T-helper 17 cell (primary cell): ENCODE measurements at places on chromosomes 1 and 21.

DNA sequence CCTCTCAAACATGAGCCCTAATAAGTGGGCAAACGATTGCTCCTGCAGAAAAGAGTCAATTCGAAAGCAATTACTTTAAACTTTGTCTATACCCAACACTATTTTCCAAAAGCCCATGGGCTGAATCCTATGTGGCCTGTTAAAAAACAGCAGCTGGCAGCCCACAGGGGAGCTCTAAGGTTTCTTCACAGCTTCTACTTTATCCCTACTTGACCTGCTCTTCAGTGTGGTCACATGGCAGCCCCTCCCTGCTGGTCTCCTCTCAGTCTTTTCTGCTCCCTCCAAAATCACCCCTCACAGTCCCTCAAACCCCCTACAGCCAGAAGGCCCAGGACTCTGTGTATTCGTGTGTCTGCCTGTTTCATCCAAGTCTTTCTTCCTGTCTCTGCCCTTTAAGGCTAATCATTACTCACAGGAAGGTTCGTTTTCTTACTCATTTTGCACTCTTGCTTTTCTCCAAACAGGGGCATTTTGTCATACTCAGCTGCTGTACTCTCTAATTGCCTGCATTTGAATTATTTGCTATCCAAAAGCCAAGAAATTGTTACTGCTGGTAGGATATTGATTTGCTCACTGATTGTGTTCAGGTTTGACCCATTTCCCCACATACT lies 62.4 kb upstream of the FAM3B start:
- DNase-seq: no peak

GRCh38 chr1:17636612-17637011 lies 97.1 kb downstream of the ARHGEF10L start:
- DNase-seq: no peak

DNA sequence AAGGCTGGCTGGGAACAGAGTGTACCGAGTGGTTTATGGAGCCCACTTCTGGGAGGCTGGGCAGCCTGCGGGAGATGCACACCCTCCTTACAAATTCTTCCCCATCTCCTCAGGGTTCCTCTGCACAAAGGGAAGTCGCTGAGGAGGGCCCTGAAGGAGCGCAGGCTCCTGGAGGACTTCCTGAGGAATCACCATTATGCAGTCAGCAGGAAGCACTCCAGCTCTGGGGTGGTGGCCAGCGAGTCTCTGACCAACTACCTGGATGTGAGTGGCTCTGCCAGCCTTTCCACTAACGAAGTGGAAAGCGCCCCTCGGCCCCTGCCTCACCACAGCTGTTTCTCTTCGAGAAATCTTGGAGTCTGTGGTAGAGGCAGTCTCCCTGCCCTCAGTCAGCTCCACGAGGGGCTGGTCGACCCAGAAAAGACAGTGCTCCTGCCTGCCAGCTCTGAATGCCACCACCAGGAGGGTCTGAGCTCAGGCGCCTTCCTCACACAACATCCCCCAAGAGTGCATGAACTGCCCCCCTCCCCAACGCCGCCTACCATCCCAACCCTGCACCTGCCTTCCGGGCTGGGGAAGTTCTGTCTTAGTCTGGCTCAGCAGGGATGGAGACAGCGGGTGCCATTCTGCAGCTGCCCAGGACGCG lies 31.8 kb downstream of the PROK1 start:
- DNase-seq: no peak

GRCh38 chr21:38351961-38352521 lies 95.2 kb downstream of the KCNJ15 start:
- no peak for DNase-seq

DNA sequence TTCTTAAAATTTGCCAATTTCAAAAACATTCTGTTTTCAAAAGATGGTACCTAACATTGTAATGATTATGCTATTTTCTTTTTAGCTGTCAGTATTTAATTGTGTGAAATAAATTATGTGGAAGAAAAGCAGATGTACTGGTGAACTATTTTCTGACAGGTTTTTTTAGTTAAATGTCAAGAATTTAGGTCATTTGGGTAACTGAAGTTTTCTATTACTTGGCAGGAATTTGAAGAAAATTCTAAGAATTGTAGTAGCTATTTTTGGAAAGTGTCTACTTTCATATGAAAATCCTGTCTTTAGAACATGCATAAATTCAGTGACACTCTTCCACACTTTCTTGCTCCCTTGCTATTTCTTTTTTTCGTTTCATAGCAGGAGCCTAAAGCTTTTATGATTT lies 28.5 kb upstream of the PTPRC start:
- no peak for DNase-seq

- DNase-seq: no peak
Measured at GRCh38 chr1:32859915-32860314, 10.8 kb downstream of the FNDC5 start.

DNA sequence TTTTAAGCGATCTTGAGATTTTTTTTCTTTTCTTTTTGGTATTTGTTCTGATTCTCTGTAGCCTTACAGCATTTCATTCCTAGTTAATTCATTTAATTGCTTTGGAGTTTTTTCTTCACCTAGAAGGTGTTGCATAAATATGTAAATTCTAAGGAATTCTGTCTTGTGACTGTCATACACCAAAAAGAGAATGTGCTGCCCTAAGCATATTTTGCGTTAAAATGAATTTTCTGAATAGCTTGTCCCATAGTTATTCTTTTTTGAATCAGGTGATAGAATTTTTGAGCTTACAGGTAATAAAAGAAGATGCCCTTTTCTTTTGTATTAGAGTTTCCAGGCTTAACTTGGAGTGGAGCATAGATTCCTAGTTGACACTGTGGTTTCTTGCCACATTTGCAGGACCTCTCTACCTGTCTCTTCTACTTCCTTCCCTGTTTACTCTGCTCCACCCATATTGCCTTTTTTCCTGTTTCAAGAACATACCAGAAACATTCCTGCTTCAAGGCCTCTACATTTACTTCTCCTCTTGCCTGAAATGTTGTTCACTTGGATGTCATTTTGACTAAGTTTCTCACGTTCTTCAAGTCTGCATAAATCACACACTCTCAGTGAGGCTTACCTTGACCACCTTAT lies 53.2 kb downstream of the KIF1B start:
- DNase-seq: no peak

DNA sequence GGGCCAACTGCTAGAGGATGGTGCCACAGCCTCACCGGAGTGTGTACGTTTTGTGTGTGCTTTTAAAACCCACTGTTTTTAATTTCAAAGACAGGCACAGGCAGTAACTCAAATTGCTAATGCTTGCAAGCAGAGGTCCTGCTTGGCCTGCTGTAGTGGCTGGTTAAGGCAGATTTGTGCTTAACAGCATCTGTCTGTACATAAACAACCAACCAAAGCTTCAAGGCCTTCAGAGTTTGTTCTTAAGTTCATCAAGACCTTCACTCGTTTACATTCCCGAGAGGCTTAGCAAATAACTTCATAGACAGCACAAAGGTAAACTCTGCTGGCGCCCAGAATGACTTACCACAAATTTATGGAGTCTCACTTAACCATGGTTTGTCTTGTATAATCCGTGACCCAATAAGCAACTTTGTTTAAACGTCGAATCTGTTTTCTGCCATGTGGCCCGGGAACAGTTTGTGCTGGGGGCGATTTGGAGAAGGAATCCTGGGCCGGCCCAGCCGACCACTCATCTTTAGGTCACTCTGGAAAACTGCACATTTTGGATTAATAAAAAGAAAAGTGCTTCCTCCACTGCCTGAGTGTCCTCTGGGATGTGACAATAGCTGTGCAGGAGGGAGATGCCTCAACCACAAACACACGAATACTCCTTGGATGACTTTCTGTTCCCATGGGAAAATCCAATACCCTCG lies 58.1 kb downstream of the CAPZB start:
- DNase-seq: no peak

GRCh38 chr21:14046401-14046800 lies 164.4 kb downstream of the LIPI start:
- DNase-seq: no peak

GRCh38 chr1:228238007-228238406 lies 30.2 kb downstream of the OBSCN start:
- DNase-seq: no peak

DNA sequence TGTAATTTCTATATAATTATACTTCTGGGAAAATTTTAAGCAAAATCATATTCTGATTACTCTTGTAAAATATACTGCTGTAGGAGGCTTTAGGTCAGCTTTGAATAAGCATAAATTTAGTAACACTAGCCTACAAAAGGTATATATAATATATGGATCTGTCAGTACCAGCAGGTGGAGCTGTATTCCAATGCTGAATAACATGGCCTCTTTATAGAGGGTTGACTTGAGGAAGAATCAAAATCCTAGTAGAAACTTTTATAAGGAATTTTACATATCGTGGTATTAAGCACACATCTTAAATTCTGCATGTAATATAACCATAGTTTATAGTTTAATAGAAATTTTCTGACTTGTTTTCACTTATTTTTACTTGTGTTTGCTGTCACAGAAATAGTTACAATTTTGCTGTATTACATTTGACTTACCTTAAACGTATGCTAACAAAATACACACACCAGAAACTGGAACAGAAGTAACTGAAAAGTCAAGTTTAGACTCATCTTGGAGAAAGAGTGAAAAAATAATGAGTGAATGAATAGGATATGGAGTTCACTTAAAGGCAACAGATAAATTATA lies 79.3 kb downstream of the HMCN1 start:
- no peak for DNase-seq

GRCh38 chr1:227901906-227902640 lies 45.7 kb downstream of the WNT9A start:
- no peak for DNase-seq

- DNase-seq: no peak
Measured at GRCh38 chr1:226108935-226109828, 46.7 kb downstream of the H3-3A start.

DNA sequence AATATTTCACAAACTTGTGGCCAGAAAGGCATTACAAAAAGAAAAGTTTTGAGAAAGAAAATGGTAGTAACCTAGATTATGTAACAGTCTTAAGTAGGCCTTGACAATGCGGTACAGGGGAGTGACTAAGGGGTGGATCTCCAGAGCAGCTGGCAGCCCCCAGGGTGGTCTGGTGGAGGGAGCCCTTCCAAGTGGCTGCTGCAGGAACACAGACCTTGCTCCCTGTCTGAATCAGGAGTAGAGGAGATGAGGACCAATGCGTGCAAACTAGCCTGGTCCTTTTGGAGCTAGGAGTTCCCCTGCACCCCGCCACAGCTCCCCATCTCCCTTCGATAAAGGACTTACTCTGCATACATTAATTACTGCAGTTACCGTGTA lies 189.0 kb downstream of the NFIA start:
- no peak for DNase-seq

GRCh38 chr1:175540896-175541645 lies 202.3 kb downstream of the TNR start:
- DNase-seq: no peak

GRCh38 chr1:85697895-85698294 lies 10.3 kb downstream of the ZNHIT6 start:
- no peak for DNase-seq

DNA sequence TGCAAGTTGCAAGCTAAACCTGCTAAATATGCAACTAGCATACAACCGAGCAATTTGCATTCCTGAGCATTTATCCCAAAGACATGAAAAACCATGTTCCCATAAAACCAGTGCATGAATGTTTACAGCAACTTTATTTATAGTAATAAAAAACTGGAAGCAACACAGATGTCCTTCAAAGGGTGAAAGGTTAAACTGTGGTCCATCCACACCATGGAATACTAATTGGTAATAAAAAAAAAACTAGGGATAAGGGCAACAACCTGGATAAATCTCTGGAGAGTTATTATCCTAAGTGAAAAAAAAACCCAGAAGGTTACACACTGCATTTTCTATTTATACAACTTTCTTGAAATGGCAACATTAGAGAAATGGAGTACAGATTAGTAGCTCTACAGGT lies 474.1 kb downstream of the SMYD3 start:
- no peak for DNase-seq

- DNase-seq: no peak
Measured at GRCh38 chr1:54291276-54292001, 91.5 kb downstream of the MRPL37 start.
